ENCODE measurements at places on chromosomes 13 and 19. TPM values are rescaled to one million over a fixed set of nuclear protein-coding genes. Genes with fewer than 3 reads are reported as not detected.

PSG3 gene
- not detected for total RNA-seq

KLK6 gene
- total RNA-seq = not detected

ZIM2 gene
- total RNA-seq = not detected

ZNF442 gene
- 2.8 TPM for total RNA-seq

CBY2 gene
- not detected for total RNA-seq

CYP2F1 gene
- total RNA-seq = not detected

MKNK2 gene
- total RNA-seq = 80.9 TPM

SMIM17 gene
- total RNA-seq = 0.22 TPM

PPP2R1A gene
- 85.4 TPM for total RNA-seq

CCL25 gene
- not detected for total RNA-seq

KLK15 gene
- total RNA-seq = not detected

DNA sequence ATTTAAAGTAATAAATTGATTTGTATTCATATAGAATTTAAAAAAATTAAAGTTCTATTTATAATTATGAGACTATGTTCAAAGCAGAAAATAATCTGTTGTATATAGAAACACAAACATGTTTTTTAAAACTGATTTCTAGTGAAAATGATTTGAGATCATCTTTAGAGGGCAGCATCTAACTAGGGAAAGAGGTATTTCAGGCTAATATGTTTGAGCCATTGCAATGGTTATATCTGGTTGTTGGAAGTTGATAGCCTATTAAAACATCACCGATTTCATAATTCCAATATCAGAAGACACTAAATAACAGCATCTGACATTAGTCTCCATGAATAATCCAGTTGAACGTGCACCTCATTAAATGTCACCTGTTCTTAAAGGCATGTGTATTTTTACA, 79.8 kb upstream of the SLITRK6 start:
- no peak for DNase-seq

DNA sequence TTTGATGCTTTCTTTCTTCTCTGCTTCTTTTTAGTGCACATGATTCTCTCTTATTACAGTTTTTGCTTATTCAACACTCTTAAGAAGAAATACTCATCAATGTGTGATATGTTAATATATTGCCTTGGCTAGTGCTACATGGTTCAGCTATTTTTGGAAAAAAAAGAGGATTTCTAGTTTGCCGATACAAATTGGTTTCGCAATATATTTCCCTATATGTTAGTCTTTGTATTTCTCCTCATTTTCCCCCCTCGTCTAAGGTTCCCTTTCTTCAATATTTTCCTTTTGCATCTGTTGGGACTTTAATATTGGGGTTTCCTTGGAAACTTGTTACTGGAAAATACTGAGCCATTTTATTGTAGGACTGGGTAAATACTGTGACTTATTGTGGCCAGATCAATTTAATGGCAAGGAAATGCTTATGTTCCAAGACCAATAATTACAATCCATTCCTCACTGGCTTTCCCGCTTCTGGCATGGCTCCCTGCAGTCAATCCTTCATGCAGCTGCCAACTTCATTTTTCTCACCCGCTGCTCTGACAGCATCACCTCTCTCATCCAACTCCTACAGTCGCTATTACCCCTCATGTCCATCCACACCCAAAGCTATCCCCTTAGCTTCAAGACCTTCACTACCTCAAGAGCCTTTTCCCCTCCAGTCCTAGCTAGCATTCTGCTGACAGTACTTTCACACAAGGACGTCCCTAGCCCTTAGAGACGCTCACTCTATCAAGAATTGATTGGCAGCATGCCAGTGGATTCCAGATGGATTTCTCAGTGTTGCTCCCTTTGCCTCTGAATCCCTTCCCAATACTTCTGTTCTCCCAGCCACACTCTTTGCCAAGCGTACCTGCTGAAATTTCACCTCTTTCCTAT, 280.1 kb upstream of the TMTC4 start:
- DNase-seq = no peak

DNA sequence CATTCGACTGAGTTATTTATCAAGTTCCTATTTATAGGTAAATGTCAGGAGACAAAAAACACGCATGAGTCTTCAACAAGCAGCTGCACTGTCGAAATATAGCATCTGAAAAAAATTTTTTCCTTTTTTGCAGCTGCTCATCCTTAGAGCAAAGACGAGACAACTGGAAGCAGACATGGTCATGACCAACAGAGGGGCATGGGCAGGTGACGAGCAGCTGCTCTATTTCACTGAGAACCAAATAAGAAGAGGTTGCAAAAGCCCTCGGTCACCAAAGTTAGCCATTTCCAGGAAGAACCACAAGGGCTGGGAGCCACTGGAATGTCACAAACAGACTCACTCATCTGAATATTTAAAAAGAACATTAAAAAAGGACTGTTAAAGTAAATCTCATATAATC, 22.2 kb downstream of the SOHLH2 start:
- DNase-seq = no peak

DNA sequence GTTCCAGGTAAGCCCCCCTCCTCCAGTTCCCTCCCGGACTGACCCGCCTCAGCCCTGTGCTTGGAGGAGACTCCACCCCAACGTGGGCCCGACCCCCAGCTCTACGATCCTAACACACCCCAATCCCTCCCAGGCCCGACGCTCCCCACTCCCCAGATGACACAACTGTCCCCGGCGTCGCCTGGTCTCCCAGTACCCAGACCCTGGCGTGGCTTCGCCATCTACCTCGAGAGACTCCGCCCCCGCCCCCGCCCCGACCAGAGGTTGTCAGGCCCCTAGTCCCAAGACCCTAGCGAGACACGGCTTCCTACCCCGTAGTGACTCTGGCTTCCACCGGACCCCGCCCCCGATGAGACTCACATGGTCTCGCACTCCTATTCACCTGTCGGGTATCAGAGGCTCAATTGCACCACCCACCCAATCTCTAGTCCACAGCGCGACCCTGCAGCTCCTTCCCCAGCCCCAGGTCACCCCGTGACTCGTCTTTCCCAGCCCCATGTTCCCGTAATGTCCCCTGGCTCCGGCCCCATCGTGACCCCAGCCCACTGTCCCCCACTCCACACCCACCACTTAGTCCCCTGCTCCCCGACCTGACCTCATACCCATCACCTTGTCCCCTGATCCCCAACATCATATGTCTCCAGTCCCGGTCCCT, 2.9 kb downstream of the CD37 start:
- no peak for DNase-seq

GRCh38 chr13:82947683-82948082, 934.6 kb downstream of the SLITRK1 start:
- DNase-seq = no peak

DNA sequence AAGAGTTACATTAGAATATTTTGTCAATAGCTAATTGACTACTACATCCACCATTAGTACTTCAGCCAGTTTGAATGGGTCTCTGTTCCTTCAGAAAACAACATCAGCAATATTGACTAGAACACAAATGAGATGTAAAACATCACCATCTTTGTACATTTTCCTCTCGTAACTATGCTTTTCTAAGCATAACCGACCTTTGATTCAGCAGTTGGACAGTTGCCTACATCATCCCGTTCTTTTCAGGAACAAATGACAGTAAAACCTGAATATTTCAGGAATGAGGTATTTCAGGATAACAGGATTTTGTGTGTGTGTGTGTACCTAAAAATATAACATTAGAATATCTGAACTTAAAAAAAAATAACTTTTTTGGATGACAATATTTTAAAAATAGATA, 60.9 kb downstream of the STARD13 start:
- DNase-seq = no peak

DNA sequence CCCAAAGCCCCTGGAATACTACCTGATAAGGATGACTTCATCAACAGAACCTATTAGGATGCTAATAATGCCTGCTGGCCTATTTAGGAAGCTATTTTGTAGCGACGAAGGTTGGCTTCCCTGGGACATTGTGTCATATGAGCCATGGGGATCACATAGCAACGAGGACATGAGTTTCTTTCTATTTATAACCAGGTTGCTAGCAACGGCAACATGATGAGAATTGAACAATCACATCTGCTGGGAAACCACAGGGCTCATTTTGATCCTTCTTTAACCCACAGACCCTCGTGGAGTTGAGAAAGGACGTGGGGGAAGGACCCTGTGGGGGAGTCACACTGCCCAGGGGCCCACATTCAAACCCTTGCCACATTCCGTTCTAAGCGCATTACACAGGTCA, 172.2 kb downstream of the COL4A1 start:
- peak; percentile 54 for DNase-seq

- DNase-seq = no peak
Measured at GRCh38 chr13:43036351-43037250, 13.2 kb downstream of the DNAJC15 start.

DNA sequence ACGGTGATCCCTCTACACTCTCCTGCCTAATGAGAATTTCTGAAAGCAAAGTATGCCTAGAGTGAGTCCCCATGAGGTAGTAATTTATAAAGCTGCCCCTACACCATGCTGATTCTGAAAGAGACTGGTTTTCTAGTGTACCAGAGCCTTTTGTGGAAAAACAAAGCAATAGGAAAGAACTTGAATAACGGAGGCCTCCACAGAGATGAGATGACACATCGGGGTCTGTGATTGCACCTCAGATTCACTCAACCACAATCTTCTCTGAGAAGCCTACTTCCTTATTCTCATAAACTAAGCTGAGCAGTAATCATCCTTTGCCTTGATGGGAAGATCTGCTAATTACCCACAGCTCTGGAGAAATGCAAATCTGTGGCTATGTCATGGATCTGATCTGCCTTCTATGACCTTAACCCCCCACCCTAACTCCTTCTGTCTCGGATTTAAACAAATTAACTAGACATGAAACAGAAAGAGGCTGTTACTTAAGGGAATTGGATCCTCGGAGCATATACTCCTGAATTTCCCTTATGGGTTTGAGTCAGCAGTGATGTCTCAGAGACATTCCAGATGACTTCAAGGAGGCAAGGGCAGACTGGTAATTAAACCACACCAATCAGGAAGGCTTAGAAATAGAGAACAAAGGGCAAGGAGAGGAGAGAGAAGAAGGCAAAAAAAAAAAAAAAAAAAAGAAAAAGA, 128.0 kb downstream of the DCT start:
- DNase-seq = no peak

- DNase-seq = no peak
Measured at GRCh38 chr13:99371956-99372355, 64.8 kb upstream of the GPR183 start.

DNA sequence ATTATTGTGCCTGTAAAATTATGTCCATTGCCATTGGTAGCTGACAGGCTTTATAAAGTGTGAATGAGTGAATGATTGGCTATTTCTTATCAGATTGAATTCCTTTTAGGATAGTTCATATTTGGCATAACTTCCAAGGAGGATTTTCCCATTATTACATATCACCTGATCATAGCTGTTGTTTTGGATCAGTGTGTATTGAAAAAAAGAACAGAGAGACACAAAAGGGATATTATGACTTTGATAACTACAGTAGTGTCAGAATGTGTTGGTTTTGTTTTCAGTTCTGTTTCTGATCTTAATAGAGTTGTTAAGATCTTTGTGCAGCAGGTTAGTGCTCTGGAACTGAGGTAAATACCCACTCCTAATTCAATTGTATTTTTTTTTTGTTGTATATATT, 103.8 kb downstream of the LRCH1 start:
- peak; percentile 82 for DNase-seq

GRCh38 chr13:72168126-72168855, 301.3 kb upstream of the DACH1 start:
- no peak for DNase-seq

Measured in lung microvascular endothelial cell (primary cell).